ENCODE measurements at places on chromosomes 12 and 14.

GRCh38 chr12:79454338-79454843 lies 236.4 kb downstream of the PAWR start:
- no peak for DNase-seq

GRCh38 chr12:28443337-28443736 lies 253.1 kb downstream of the CCDC91 start:
- DNase-seq: no peak

- DNase-seq: no peak
These were observed 3.1 kb downstream of the HDAC7 start for GRCh38 chr12:47816403-47817271.

GRCh38 chr12:111757361-111758119 lies 9.2 kb upstream of the ALDH2 start:
- no peak for DNase-seq

DNA sequence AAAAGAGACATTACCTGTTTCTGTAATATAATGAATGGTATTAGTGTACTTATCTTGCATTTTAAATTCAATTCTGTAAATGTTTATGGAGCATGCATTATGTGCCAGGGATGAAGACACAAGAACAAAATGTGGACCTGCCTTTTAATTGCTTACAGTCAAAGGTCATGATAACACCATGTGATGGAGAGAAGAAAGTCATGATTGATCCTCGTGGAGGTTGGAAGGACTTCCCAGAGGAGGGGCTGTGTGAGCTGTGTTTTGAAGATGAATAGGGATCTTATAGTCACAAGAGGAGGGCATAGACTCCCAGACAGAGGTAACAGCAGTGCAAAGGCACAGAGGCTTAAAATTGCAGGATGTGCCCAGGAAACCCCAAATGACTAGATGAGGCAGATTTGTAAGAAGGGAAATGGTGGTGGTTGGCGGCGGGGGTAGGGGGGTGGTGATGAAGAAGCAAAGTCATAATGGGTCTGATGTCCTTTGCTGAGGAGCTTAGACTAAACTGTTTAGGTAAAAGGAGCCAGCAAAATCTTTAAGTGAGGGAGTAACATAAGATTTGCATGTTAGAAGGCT lies 151.5 kb downstream of the PRKCH start:
- no peak for DNase-seq

GRCh38 chr12:48925304-48926011 lies at the start of gene FKBP11:
Gene FKBP11 (minus strand): TSS chr12:48925492. CDS start chr12:48925428, 64 bp downstream.
- DNase-seq: peak; percentile 68

GRCh38 chr12:124699909-124700308 lies 132.5 kb upstream of the NCOR2 start:
- no peak for DNase-seq

GRCh38 chr14:104238424-104239184 lies 100.2 kb downstream of the KIF26A start:
- DNase-seq: no peak

GRCh38 chr14:67151082-67151666 lies 38.1 kb upstream of the GARIN2 start:
- no peak for DNase-seq

DNA sequence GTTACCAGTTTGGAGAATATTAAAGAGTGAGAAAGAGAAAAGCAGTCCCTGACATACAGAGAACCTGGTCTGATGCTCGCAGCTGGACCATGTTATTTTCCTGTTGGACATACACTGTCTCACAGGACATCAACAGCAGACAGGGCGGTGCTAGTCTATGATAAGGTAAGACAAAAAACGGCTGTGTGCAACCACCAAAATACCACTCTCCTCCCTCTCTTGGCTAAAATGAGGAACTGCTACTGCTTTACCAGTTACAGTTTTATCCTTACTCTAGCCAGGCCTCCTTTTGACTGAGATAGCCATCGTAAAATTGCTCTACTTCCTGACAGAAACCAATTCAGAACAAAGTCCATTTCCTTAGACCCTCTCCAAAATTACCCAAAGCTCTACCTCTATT lies 47.0 kb upstream of the ERGIC2 start:
- no peak for DNase-seq

DNA sequence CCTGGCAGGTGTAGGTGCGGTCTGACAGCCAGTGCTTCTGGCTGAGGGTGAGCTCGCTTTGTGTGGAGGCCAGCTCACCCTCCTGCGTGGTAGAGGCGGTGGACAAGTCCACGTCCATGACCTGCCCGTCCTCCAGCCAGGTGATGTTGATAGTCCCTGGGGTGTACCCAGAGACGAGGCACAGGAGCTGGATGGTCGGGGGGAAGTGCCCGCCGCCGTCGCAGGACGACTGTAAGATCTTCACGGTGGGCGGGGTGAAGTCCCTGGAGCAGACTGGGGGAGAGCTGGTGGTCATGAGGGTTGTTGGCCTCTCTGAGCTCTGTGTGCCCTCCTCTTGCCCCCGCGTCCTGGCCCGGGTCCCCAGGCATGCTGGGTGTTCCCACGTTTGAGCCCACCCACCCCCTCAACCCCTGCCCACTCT lies 74.6 kb downstream of the TMEM121 start:
- no peak for DNase-seq

GRCh38 chr14:72597252-72598233 lies 296.4 kb downstream of the DPF3 start:
- no peak for DNase-seq

DNA sequence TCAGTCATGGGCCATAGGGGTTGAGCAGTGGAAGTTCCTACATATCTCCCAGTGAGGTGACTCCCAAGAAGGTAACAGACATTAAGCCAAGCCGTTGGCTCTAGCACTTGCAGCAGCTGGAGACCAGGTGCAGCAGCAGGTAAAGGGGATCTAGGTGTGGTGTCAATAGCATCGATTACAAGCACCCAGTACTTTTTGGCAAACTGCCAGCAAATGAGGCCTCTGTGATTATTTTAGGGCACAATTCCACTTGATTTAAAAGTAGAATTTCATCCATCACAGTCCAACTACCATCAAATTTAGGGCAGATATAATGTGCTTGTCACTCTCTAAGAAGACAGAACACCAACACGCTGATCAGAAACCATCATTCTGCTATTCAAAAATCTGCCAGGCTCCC lies 224.1 kb upstream of the EGLN3 start:
- no peak for DNase-seq

DNA sequence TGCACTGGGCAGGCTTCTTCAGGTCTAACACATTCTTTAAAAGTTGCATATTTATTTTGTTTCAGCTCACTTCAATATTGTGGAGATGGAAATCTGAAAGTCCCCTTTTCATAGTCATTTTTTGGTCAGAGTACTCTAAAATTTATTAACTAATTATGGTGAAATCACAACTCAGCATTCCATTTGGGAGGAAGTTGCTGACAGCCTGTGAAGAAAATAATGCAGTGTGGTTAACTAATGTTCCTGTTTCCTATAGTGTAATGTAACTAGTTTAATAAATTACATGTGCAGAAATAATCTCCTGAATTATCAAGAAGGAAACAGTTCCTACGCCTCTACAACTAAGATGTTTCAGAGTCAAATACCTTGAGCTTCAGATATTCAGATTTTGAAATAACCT lies 17.1 kb downstream of the LRFN5 start:
- DNase-seq: no peak

Data from stimulated activated CD4-positive, alpha-beta T cell treated with anti-CD3 and anti-CD28 coated beads, Interleukin-1b, Interleukin-23, amount 100 ng/mL, for 24 hours (primary cell).